Skin of body (tissue), 3 donors: ENCODE measurements at places on chromosomes 2 and 18.

GRCh38 chr2:165069151-165069550 is 113.8 kb upstream of the SLC38A11 start:
- DNase-seq, result no peak

DNA sequence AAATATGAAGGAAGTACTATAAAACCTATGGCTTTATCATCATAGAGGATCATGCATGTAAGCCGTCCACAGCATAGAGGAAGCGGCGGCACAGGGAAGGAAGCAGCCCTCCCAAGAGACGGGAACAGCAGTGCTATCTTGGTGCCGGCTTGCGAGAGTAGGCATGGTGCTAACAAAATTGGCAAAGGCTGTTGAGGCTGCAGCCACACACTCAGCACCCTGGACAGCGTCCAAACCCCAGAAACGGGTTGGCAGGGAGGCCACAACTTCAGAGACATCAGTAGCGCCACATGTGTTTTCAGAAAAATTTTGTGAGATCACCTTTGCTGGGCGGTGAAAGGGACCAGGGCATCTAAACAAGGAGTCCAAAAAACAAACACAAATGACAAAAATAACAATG is 37.7 kb downstream of the NETO1 start:
- DNase-seq, result no peak

DNA sequence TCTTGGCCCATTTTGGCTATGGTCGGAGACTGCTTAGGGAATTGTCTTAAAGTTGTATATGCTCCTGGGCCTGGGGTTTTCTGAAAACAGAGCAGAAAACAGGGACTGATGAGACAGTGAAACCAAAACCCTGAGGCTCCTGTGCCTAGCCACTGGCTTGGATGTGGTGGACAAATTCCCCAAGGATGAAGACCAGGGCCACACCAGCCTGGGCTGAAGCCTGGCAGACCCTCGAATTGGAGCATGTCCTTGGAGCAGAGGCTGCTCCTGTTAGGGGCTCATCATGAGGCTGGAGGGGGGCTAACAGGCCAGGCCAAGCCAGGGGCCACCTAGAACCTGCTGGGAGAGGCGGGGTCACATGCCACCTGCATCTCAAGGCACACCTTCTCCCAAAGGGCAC is 68.1 kb downstream of the STPG4 start:
- DNase-seq, result no peak

- no peak for DNase-seq
Measured at GRCh38 chr2:231068525-231069222, 12.0 kb downstream of the PSMD1 start.

DNA sequence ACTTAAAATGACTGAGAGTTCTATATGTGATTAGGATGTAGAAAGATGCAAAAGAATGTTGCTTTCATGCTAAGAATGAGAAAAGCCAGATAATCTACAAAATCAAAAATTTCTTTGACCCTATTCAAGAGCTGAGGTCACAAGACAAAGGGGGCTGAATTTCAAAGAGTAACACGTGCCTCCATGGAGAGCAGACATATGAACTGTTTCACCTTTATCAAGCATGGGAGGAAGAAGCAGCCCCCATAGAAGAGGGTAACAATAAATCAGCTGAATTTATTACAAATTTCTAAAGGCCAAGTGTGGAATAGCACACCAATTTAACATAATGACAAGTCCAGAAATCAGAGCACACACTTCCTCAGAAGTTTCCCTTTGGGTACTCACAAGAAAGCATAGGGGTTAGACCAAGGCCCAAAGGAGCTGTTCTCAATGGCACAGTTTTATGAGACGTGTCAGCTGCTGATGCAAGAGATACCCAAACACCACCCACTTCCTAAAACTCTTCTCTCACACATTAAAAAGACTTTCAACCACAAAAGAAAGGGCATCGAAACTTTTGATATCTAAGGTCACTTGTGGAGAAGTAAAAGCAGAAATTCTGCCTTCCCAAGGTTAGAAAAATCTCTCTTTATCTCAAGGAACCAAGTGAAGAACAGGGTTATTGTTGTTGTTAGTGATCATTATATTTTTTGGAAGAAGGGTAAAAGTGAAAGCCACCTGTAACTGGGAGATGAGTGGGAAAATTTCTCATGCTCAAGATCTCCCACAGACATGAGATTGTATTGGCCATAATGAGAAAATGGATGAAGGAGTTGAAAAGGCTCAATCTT is 950.1 kb downstream of the TRIB2 start:
- DNase-seq, result no peak

- no peak for DNase-seq
Measured at GRCh38 chr2:98470851-98471255, 26.2 kb downstream of the INPP4A start.

DNA sequence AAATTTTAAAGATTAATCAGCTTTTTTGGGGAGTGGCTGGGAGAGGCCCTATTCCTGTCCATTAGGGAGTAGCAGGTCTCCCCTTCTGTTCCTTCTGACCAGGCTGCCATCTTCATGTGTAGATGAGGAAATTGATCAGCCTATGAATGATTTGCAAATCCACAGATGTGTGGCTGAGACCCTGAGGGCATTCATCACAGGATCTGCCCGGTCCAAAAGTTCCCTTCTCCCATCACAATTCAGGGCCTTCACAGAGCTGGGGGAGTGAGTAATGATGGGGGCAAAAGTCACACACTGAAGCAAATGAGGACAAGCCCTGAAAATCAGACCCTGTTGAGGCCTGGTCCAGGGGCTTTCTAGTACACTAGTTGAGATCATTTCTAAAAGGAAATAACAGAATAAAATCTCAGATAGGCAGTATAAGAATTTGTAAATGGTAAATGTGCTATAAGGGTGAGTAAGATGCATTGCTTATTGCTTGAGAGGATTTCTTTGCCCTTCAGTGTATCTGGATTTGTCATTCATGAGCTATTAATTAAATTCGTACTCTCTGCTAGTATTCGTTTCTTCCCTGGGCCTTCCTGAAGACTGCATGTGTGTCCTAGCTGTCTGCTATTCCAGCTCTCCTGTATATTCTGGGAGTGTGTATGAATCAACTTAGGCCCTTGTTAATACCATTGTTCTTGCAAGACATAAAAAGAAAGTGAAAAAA is 53.2 kb downstream of the SETBP1 start:
- no peak for DNase-seq

GRCh38 chr2:178674122-178674521 is 133.1 kb downstream of the TTN start:
- DNase-seq, result no peak
